NCI-H1694 (cell line): ENCODE measurements at places on chromosomes 1 and 21.
A peak's percentile ranks its signal among the peaks of the same experiment; 100 is the strongest.

DNA sequence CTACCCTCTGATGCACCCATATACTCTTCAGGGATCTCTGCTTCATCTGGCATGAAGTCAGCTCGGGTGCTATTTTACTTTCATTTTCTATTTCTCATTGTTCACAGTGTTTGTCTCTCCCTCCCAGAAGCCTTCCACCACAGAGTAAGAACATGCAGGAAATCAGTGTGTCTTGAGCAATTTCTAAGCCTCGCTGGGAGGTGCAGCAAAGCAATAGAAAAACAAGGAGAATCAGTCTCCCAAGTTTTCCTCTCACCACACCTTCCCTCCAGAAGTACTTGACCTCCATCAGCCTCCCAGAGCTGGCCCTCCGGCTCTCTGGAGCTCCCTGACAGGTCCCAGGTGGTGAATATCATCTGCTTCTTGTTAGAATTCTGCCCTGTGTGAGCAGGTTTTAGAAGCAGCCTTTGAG lies 594.7 kb upstream of the CAMK1G start:
- no peak for DNase-seq

- no peak for DNase-seq
These were observed 28.8 kb upstream of the FMO1 start for GRCh38 chr1:171219346-171220080.

DNA sequence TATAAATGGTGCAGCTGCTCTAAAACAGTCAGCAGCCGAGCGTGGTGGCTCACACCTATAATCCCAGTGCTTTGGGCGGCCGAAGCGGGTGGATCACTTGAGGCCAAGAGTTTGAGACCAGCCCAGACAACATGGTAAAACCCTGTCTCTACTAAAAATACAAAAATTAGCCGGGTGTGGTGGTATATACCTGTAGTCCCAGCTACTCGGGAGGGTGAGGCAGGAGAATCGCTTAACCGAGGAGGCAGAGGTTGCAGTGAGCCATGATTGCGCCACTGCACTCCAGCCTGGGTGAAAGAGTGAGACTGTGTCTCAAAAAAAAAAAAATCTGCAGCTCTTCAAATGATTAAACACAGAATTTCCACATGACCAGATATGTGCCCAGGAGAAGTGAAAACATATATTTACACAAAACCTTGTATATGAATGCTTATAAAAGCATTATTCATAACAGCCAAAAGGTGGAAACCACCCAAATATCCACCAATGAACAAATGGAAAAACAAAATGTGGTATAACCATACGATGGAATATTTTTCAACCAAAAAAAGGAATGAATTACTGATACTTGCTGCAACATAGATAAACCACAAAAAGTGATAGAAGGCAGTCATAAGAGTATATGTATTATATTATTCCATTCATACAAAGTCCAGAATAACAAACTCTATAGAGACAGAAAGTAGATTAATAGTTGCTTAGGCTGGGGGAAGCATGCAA lies 14.1 kb downstream of the EPS15 start:
- DNase-seq: no peak

GRCh38 chr1:39500862-39501389 lies 9.5 kb downstream of the BMP8A start:
- DNase-seq: no peak

GRCh38 chr21:37505963-37506362 lies 139.4 kb downstream of the DYRK1A start:
- DNase-seq: no peak

DNA sequence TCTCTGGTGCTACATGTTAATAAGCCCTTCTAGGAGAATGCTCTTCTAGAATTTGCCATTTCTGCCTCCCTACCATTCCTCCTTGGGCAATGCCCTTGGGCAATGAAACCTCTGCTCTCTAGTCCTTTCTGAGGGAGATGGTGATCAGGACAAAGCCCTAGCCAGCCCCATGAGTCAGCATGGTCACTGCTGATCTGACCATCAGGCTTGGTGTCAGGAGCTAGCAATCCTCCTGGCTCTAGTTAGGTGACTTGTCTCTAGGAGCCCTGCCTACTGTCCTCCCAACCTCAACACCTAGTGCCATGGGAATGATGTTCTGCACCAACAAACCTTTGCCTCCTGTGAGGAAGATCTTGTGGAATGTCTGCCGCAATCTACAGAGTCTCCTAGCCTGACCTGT lies 89.8 kb downstream of the NMNAT2 start:
- DNase-seq: no peak

DNA sequence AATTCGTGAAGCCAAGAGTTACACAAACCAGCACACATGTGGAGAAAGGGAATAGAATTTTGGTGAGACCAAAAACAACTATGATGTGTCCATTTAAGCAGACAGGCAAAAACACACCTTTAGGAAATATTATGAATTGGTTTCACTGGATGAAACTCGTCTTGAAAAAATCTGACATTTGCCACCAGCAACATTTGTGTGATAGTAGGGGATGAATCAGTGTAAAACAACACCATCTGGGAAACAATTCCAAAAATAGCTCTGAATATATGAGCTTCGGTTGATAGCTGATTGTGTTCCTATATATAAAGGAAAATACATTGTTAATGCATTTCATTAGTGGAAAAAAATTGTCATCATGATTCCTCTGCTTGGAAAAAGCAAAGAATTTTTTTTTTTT lies 327.8 kb downstream of the PAPPA2 start:
- peak; percentile 52 for DNase-seq

- no peak for DNase-seq
These were observed 17.5 kb upstream of the SUCO start for GRCh38 chr1:172515436-172515835.

DNA sequence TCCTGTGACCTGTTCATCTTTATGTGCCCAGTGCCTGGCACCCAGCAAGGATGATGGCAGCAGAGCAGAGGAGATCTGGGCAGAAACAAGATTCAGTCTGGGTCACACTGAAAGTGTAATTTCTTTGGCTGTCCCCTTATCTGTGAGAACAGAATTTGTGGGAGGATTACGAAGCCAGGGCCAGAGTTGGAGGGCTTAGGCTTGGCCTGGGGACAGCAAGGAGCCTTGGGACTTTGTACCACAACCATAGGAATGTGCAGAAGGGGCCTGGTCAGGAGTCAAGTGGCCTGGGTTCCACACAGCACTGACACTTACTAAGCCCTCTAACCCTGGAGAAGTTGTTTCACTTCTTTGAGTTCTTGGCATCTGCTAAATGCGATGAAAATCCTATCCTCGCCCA lies 12.8 kb downstream of the PMVK start:
- DNase-seq: no peak

DNA sequence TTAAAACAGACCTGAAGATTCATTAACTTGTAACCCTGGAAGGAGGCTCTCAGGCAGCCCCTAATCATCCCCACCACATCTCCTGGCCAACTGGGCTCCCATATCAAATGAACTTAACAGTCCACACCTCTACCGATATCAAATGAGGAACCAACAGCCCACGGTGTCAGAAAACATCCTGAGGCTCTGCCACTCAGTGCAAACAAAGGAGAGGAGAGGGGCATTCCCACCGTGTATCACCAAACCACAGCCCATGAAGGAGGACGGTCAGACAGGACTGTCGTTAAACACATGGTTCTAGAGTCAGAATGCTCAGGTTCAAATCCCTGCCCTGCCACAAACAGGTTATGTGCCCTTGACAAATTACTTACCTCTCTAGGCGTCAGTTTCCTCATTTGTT lies 52.5 kb downstream of the ERI3 start:
- DNase-seq: no peak

DNA sequence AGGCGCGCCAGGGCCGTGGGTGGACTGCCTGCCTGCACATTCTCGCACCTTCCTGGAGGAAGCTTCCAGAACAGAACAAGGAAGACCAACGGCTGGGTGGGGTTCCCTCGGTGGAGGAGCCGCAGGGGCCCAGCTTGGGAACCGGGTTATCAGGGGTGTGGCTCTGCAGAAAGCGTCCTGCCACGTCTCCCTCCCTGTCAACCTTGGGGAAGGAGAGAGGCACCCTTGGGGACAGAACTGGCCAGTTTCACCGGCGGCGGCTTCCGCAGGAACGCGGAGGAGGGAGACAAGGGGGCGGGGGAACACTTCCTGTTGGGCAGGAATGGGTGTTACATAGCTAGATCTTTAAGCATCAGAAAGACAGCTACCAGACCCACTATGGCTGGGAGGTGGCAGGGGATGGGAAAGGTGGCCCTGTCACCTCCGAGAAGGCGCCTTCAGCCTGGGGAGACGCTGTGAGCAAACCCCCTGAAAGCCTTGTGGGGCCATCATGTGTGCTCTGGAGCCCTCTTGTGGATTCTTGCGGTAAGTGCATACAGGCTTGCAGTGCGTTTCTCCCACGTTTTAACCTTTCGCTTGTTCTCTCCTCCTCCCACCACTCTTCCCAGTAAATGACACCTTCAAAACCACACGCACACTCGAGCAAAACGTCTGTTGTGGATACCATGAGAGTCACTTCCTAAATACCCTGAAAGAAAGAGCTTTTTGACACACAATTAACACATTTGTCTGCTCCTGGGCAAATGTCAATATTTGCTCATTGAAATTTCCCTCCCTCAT lies 3.8 kb upstream of the PLEKHA6 start:
- peak; percentile 59 for DNase-seq
